NCI-H1092 (cell line): ENCODE measurements at places on chromosomes 6 and 20.

GRCh38 chr6:110475066-110475653 lies 1.3 kb downstream of the SLC22A16 start:
- no peak for DNase-seq

- no peak for DNase-seq
Measured at GRCh38 chr20:11380283-11380682, 537.4 kb upstream of the BTBD3 start.

GRCh38 chr20:22303523-22303922 lies 280.8 kb downstream of the FOXA2 start:
- no peak for DNase-seq

DNA sequence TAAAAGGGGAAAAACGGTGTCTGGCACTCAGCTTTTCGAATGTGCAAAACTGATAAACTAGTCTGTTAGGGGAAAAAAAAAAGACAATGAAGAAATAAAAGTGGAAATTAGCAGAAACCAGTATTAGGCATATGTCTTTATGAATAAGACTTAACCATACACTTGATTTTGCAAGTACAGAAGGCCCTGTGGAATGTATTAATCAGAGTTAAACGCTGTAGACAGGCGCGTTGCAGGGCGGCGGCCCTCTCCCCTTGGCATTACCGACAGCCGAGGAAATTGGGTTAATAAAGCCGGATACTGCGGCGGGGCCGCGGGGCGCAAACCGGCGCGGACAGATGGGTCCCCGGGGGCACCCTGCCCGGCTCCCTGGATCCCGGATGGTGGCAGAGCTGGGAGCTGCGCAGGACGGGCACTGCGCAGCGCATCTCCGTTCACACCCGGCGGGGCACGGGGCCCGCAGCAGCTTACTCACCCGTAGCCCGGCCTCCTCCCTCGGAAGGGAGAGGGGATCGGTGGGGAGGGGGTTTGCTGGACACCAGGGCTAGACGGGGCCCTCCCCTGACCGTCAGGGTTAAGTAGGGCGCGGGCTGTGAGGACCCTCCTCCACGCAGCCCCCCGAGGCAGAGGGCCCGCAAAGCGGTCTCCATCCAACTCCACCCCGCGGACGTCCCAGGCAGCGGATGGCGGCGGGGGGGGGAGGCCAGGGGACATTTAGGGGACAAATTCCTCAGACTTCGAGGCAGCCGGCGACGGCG lies 2.0 kb downstream of the BHLHE23 start:
- DNase-seq: no peak

DNA sequence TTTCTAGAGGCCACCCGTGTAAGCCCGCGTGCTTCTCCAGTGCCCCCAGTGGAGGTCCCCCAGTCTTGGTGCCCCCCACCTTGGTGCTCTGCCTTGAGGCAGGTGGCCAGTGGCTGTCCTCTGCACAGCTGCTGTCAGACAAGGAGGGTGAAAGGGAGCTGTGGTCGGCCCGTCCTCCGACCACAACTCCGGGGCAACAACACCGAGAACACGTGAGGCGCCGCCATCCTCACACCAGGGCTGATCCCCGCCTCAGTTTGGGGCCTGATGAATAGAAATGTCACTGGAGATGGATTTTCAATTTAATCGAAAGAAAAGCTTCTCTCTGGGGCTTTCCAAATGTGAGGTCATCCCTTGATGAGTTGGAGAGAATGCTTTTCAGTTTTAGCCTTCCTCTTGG lies 304.6 kb downstream of the CDH4 start:
- DNase-seq: no peak

DNA sequence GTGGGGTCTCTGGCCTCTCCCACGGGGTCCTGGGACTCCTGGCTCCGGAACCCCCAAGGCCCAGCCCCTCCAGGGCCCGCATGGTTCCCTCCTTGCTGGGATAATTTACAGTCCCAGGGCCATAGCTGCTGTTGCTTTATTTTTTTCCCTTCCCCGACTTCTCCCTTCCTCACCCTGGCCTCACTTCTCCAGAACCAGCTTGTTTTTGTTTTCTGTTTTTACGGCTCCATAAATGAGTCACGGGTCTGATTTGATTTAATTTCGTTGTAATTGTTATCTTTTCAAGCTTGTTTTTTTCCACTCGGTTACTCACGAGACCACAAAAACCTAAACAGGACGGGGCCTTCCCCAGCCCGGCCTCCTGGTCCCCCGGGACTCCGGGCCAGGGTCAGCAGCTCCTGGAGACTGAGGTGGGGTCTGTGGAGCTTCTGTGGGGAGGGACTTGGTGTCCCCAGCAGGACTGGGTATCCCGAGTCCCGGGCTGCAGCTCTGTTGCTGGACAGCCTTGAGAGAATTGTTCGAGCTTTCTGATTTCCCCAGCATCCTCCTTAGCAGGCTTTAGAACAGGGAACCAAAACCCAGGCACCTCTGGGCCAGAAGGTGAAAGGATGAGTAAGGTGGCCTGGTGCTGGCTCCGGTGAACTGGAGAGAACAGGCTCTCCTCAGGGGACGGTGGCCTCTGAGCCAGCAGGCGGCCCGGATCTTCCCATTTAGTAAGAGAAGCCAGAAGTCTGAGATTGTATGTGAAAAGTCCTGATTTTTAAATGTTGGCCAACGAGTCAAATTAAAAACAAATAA lies 94.9 kb downstream of the CEBPB start:
- DNase-seq: no peak

GRCh38 chr6:134819236-134819635 lies 130.7 kb downstream of the ALDH8A1 start:
- no peak for DNase-seq

GRCh38 chr6:13163161-13163944 lies 165.0 kb downstream of the TBC1D7 start:
- no peak for DNase-seq
